ENCODE measurements at places on chromosomes 3 and 15.

DNA sequence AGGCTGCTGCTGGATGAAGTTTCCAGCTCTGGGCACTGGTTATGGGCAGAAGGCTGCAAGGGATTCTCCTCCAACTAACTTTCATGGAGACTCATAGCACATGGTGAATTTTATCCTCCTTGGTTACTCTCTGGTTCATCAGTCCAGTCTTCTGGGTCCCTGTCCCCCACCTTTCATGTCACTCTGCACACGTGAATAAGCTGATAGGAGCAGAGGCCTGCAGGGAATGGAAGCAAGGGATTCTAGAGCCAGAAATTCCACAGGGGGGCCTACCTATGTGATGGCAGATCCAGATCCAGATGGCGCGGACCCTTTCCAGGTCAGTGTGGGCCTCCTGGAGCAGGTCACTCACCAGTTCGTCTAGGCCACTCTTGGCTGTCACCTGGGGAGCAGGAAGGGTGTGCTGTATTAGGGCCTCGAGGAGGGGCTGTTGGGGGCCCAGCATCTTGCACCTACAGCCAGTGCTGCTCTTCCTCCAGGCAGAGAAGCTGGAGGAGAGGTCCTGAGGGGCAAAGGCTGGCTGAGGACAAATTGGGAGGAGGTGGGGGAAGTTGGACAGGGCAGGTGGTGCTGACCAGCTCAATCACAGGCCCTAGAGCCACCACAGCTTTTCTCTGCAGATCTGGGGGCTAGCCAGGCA is 30.2 kb downstream of the KY start:
- DNase-seq = no peak

GRCh38 chr15:87871731-87872320 is 384.7 kb downstream of the NTRK3 start:
- DNase-seq = peak; percentile 68

DNA sequence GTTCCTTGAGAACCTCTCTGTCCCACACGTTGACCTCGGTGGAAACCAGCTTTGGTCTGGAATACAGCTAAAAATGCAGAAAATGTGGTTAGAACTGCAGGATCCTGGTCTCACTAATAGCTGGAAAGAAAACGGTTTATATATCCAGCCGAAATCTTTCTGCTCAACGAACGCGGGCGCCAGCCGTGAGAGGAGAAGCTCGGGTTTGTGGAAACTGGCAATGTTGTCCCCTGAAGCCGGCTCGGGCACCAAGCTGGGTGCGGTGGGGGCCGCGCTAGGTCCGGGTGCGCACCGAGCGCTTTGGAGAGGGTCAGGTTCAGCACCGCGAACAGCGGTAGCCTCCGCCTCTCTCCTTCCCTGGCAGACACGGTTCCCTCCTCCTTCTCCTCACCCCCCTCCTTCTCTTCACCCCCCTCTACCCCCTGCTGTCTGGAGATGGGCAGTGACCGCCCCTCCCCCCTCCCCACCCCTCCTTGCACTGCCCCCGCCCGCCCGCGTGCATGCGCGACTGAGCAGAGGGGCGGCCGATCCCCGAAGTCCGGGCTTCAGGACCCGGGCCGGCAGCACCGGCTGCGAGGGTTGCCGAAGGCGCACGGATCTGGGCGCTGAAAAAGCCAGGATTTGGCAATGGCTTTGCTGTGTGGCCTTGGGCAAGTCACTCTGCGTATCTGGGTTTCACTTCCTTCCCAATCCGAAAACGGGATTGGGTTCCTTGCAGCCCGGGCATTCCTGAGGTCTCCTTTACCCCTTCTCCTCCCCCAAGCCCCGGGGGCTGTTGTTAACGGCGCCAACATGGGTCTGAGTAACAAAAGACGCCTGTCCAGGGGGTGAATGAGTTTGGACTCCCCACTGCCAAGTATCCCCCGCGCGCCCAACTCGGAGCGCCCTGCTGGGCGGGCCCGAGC is at the start of gene SKOR1:
Gene SKOR1, plus strand, starts transcription at position 534 of the 905 bp plus-strand sequence. Its CDS starts 94 bp downstream, at position 628.
- DNase-seq = no peak

DNA sequence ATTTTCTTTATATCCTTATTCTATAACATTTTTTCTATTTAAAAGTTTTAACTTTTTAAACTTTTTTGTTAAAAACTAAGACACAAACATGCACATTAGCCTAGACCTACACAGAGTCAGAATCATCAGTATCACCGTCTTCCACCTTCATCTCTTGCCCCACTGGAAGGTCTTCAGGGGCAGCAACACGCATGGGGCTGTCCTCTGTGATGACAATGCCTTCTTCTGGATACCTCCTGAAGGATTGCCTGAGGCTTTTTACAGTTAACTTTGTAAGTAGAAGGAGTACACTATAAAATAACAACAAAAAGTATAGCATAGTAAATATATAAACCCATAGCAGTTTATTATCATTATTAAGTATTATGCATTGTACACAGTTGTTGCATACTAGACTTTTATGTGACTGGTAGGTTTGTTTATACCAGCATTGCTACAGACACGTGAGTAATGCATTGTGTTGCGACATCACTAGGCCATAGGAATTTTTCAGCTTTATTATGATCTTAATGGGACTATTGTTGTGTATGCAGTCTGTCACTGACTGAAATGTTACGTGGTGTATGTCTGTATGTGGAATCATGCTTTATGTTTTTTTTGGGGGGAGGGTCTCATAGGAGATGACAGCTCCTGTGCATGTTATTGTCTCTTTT is 18.2 kb downstream of the ATP1B3 start:
- DNase-seq = peak; percentile 83

DNA sequence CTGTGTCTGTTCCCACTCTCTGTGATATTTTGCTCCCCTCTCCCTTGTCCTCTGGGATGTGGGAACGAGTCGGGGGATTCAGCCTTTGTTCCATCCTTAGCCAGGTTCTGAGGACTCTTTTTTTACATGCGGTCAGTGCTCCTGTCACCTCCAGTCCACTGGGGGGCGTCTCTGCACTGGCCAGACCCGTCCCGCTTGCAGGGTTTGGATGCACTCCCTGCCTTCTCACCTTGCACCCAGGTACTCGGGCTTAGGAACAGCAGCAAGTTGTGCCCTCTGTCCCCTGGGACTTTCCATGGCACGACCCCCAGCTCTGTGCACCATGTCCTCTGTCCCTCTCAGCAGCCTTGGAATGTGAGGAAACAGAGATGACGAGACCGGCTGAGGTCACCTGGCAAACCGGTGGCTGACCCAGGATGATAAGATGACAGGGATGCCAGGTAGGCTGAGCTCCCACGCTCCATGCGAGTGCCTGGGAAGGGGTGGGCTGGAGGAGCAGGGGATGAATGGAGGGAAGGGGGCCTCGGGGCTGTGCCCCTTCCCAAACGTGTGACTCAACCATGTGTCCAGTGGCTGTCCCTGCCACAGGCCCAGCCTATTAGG is 27.3 kb upstream of the FGD5 start:
- DNase-seq = peak; percentile 41

GRCh38 chr3:80017369-80017768 is 249.6 kb upstream of the ROBO1 start:
- DNase-seq = no peak

DNA sequence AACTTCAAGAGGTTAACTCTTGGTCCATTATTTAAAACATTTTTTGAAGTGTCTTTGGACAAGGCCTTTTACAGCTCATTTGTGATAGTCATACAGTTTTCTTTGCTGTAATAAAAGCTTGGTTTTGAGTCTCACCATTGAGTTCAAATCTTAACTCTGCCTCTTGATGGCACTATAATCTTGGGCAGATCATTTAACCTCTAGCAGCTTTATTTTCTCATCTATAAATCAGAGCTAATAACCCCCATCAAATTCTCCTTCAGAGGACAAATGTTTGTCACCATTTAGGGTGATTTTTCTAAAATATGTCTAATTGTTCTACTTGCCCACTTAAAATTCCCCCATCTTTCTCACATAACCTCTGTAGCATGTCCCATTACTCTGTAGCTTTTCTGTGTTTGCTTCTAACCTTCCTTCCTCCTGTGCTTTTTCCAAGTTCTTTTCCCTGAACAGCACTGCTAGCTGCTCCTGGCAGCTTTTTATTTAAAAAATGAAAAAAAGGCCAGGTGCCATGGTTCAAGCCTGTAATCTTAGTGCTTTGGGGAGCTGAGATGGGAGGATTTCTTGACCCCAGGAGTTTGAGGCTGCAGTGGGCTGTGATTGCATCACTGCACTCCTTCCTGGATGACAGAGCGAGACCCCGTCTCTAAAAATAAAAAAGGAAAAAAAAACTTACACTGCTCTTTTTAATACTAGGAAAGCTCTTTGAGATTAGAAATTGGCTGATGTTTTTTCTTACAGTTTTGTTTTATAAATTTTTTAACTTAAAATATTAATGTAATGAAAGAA is 28.5 kb downstream of the UBE2E1 start:
- DNase-seq = no peak

GRCh38 chr3:153293265-153293664 is 131.2 kb downstream of the RAP2B start:
- peak; percentile 23 for DNase-seq

- DNase-seq = no peak
These were observed 210.1 kb downstream of the CHST2 start for GRCh38 chr3:143329567-143330211.

GRCh38 chr3:51675201-51675611 is 4.2 kb downstream of the TEX264 start:
- peak; percentile 62 for DNase-seq

- DNase-seq = peak; percentile 77
These were observed 9.1 kb downstream of the BFSP2 start for GRCh38 chr3:133408961-133409360.

DNA sequence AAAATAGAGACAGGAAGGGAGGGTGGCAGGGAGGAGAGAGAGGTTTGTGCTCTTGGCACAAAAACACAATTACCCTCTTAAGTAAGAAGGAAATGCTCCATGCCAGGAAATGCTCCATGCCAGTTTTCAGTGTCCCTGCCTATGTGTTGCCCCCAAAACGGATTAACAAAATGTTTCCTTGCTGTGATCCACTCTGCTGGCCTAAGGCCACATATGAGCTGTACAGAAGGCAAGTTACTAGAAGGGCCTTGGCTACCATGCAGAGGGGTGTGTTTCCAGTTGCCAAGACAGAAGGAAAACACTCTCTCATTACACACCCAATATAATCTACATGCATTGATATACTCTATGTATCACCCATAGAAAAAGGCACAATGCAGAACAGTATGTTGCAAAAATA is 98.2 kb upstream of the PTPRG start:
- DNase-seq = no peak

- DNase-seq = peak; percentile 95
These were observed 53.6 kb downstream of the PAK2 start for GRCh38 chr3:196793246-196793645.
